ENCODE measurements at places on chromosomes 16 and 17. TPM values are rescaled to one million over a fixed set of nuclear protein-coding genes. Genes with fewer than 3 reads are reported as not detected.
A peak's percentile ranks its signal among the peaks of the same experiment; 100 is the strongest.

GRCh38 chr16:60712144-60712543 lies 1324.1 kb downstream of the CDH8 start:
- no peak for DNase-seq
- no peaks in the 10 kb centered on the region for H3K36me3 ChIP-seq
- H3K27ac ChIP-seq: no peak overlapping the region
- H3K4me1 ChIP-seq: no peaks in the 10 kb centered on the region
- peaks cover 2% of the 10 kb centered on the region for H3K27me3 ChIP-seq

- DNase-seq: no peak
- H3K4me1 ChIP-seq: peaks cover 13% of the 10 kb centered on the region
- peaks cover 19% of the 10 kb centered on the region for H3K36me3 ChIP-seq
- H3K27me3 ChIP-seq: no peaks in the 10 kb centered on the region
Measured at GRCh38 chr17:83091257-83092141, 12.1 kb downstream of the METRNL start.

DNA sequence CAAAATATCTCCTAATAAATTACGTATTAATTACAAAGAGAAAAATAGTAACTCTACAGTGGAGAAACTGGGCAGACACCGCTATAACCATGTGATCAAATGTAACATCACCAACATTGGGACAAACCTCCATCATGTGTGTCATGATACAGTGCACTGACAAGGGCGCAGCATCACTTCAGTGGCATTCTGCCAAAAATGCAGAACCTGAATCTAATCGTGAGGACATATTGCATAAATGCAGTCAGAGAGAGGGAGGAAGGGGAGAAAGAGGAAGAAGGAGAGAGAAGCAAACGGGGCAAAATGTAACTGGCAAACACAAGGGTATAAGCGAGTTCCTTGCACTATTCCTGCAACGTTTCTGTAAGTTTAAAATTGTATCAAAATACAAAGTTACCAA lies 74.2 kb upstream of the MARCHF10 start:
- peaks cover under 1% of the 10 kb centered on the region for H3K4me1 ChIP-seq
- no peaks in the 10 kb centered on the region for H3K27me3 ChIP-seq
- H3K36me3 ChIP-seq: no peaks in the 10 kb centered on the region
- no peak overlapping the region for H3K27ac ChIP-seq

- no peaks in the 10 kb centered on the region for H3K36me3 ChIP-seq
- no peak overlapping the region for H3K4me3 ChIP-seq
- DNase-seq: no peak
Measured at GRCh38 chr17:45581860-45582259, 91.3 kb upstream of the PLEKHM1 start.

DNA sequence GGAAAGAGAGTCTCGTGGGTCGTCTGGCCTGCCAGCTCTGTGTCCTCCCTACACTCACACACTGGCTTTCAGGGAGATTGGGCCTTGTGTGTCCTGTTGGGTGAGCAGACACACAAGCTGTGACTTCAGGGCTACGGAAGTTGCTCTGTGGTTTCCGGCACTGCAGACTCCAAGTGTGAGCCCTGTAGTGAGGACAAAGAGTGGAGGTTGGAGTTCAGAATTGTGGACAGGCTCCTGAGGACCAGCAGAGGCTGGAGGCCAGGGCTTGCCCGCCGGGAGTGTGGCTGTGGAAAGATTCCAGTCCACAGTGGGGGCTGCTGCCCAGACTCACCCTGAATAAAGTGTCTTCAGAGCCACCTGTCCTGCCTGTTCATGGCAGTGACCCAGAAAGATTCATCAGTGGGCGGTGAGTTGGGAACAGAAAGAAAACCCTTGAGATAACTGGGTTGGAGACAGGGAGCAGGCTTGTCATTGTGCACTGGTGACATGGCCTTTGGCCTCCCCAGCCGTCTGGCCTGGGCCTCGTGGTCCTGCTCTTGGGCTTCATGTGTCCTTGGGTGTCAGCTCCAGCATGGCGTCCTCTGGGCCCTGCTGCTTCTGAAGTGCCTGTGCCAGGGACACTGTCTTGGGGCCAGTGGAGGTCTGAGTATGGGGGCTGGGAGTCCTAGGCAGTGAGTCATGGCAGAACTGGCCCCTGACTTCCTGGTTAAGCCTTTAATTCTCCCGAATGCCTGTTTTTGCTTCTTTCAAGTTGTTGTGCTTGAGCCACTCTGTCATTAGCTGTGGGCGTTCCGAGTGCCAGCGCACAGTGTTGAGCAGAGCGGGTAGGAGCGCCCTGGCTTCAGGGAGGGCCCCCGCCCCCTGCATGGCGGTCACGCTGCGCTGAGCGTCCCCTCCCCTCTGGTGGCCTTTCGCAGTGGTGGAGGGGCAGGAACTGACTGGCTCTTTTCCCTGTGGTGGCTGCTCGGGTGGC lies 19.9 kb upstream of the ZNF750 start:
- H3K36me3 ChIP-seq: peaks cover 2% of the 10 kb centered on the region
- DNase-seq: no peak
- H3K27ac ChIP-seq: peak overlapping the region; percentile 86
- peaks cover 33% of the 10 kb centered on the region for H3K4me1 ChIP-seq

DNA sequence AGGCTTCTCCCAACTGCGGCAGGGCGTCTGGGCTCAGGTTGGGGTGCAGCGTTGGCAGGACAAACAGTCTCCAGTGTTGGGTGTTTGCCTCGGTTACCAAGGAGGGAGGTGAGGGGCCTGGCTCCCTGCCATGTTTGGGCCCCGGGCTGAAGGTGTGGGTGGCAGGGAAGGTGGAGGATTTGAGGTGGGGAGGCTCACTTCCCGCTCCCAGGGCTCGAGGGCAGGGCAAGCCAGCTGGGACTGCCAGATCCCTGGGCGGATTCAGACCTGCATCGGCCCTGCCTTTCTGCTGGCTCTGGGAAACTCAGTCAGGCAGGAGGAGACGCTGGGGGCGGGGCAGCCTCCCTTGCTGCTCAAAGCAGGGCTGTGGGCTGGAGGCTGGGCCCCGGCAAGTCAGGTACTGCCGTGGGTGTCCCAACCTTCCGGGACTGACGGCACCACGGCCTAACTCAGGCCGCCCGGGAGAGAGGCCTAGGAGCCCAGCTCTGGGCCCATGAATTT lies 31.3 kb upstream of the KRT17 start:
- H3K36me3 ChIP-seq: no peaks in the 10 kb centered on the region
- DNase-seq: no peak
- no peak overlapping the region for H3K27ac ChIP-seq
- no peaks in the 10 kb centered on the region for H3K27me3 ChIP-seq
- H3K4me1 ChIP-seq: peaks cover 16% of the 10 kb centered on the region

Gene WDR90
- total RNA-seq: 17.0 TPM

All from chondrocyte (in vitro differentiated cells).